ENCODE measurements at places on chromosomes 4 and X. TPM values are rescaled to one million over a fixed set of nuclear protein-coding genes. Genes with fewer than 3 reads are reported as not detected.
A peak's percentile ranks its signal among the peaks of the same experiment; 100 is the strongest.

The ZNF630 gene
- total RNA-seq: 0.46 TPM

GRCh38 chr4:122898370-122899150 is 23.8 kb downstream of the NUDT6 start:
- H3K4me1 ChIP-seq: peaks cover 98% of the 10 kb centered on the region
- H3K4me3 ChIP-seq: peak overlapping the region; percentile 74
- peaks cover 32% of the 10 kb centered on the region for H3K27me3 ChIP-seq
- DNase-seq: peak; percentile 88
- H3K36me3 ChIP-seq: peaks cover 49% of the 10 kb centered on the region
- peak overlapping the region; percentile 81 for H3K27ac ChIP-seq

DNA sequence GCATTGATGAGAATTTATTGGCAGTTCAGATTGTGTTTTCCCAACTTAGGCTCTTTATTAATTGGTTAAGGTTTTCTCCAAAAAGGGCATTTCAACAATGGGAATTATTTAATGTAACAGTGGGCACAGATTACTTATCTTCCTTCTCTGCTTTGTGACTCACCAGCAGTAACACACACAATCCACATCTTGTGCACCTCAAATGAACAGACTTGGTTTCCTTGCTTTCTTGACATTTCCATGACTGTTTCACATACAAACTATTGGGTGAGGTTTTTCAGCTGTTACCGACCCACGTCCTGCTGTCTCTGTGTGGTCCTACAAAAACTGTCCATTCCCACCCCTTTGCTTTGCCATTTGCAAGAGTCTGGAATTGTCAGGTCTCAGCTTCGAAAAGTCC is 38.1 kb downstream of the CCNI start:
- peaks cover 86% of the 10 kb centered on the region for H3K4me1 ChIP-seq
- peaks cover 70% of the 10 kb centered on the region for H3K36me3 ChIP-seq
- peak overlapping the region; percentile 64 for H3K27ac ChIP-seq
- H3K4me3 ChIP-seq: peak overlapping the region; percentile 53
- peaks cover 2% of the 10 kb centered on the region for H3K27me3 ChIP-seq

The CISD2 gene
- 39.7 TPM for total RNA-seq

The HS6ST2 gene
- total RNA-seq: not detected

- no peak overlapping the region for H3K27ac ChIP-seq
- H3K4me1 ChIP-seq: no peaks in the 10 kb centered on the region
- no peak for DNase-seq
These were observed 54.7 kb downstream of the SLITRK4 start for GRCh38 chrX:143581240-143581639.

- no peak overlapping the region for H3K27ac ChIP-seq
- no peak overlapping the region for H3K4me3 ChIP-seq
- no peaks in the 10 kb centered on the region for H3K36me3 ChIP-seq
- H3K27me3 ChIP-seq: no peaks in the 10 kb centered on the region
These were observed 124.2 kb downstream of the GUCY2F start for GRCh38 chrX:109357706-109358105.

DNA sequence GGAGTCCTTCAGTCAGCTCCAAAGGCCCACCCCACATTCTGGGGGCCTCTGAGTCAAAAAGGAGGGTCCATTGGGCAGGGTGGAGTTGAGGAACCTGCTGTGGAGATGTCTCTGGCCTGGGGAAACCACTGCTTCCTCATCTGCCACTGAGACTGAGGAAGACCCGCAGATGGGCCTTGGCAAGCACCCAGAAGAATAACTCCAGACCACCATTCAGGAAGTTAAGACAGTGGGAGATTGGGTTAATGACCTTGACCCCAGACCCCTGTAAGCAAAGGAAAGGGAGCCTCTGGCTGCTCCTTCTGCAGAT is 8.1 kb upstream of the HSD17B10 start:
- DNase-seq: no peak
- peaks cover 7% of the 10 kb centered on the region for H3K4me1 ChIP-seq
- H3K27ac ChIP-seq: no peak overlapping the region
- H3K36me3 ChIP-seq: no peaks in the 10 kb centered on the region
- H3K27me3 ChIP-seq: no peaks in the 10 kb centered on the region
- H3K4me3 ChIP-seq: no peak overlapping the region

The PABPC4L gene
- total RNA-seq: 0.67 TPM

GRCh38 chr4:40656201-40656863 is 26.7 kb upstream of the RBM47 start:
- H3K27me3 ChIP-seq: no peaks in the 10 kb centered on the region

DNA sequence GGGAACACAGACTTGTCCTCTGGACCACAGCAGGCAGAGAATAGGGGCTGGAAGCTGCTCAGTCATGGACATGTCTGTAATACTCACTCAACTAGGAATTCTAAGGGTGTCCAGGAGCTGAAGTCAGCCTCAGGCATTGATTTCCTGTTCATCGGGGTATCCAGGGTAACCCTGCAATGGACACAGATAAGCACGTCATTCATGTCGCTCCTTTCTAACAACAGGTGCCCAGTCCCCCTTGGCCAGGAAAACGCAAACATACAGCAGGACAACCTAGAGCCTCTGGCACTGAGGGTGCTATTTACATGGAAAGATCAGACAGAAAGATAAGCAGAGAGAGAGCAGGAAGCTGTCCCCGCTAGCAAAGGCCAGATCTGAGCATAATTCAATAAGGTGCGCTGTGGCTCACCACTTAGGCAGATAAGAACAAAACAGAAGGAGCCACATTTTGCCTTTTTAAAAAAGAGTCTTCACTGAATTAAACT is 21.3 kb downstream of the QDPR start:
- peaks cover 24% of the 10 kb centered on the region for H3K4me1 ChIP-seq
- DNase-seq: no peak
- H3K27ac ChIP-seq: no peak overlapping the region
- no peak overlapping the region for H3K4me3 ChIP-seq
- H3K27me3 ChIP-seq: no peaks in the 10 kb centered on the region

DNA sequence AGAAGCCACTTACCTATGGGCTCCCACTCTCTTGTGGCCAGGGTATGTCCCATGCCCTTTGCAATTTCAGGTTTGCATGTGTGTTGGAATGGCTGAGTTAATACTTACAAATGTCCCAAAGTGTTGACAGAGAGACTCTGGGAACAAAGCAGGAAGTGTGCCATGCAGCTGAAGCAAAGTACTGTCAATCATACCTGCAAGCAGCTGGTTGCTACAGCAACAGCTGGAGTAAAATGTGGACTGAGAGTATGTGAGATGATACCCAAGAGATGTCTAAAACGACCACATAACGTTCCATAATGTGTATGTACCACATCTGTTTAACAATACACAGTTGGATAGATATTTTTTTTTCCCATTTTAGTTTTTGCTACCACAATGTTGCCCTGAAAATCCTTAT is 82.8 kb upstream of the CAMK2D start:
- no peaks in the 10 kb centered on the region for H3K27me3 ChIP-seq
- H3K36me3 ChIP-seq: 0 out of 2 replicates have a peak, but pooled peaks cover 3% of the 10 kb centered on the region
- H3K27ac ChIP-seq: no peak overlapping the region
- H3K4me3 ChIP-seq: no peak overlapping the region
- H3K4me1 ChIP-seq: peaks cover 31% of the 10 kb centered on the region

- peak; percentile 70 for DNase-seq
- peaks cover 2% of the 10 kb centered on the region for H3K27me3 ChIP-seq
- peak overlapping the region; percentile 48 for H3K27ac ChIP-seq
- peaks cover 46% of the 10 kb centered on the region for H3K4me1 ChIP-seq
- no peak overlapping the region for H3K4me3 ChIP-seq
These were observed 112.9 kb downstream of the AMMECR1 start for GRCh38 chrX:110204986-110205385.

GRCh38 chr4:107592519-107592918 is 127.5 kb downstream of the PAPSS1 start:
- H3K4me1 ChIP-seq: no peaks in the 10 kb centered on the region
- no peak for DNase-seq
- H3K27ac ChIP-seq: no peak overlapping the region
- H3K4me3 ChIP-seq: no peak overlapping the region
- peaks cover 2% of the 10 kb centered on the region for H3K27me3 ChIP-seq
- H3K36me3 ChIP-seq: peaks cover 14% of the 10 kb centered on the region

The TCP11X2 gene
- total RNA-seq: not detected

The DUX4 gene
- total RNA-seq: not detected

GRCh38 chr4:85966373-85966772 is 393.5 kb downstream of the MAPK10 start:
- no peak overlapping the region for H3K4me3 ChIP-seq
- no peaks in the 10 kb centered on the region for H3K27me3 ChIP-seq
- H3K4me1 ChIP-seq: peaks cover 86% of the 10 kb centered on the region
- peaks cover 8% of the 10 kb centered on the region for H3K36me3 ChIP-seq
- no peak for DNase-seq

The DKK2 gene
- total RNA-seq: 0.42 TPM

- no peak overlapping the region for H3K27ac ChIP-seq
- H3K4me1 ChIP-seq: peaks cover 10% of the 10 kb centered on the region
- no peak overlapping the region for H3K4me3 ChIP-seq
- DNase-seq: no peak
These were observed 175.7 kb upstream of the BCOR start for GRCh38 chrX:40273356-40274050.

The FAM9C gene
- not detected for total RNA-seq

The UGT2B7 gene
- not detected for total RNA-seq

The CCDC120 gene
- total RNA-seq: 0.65 TPM

DNA sequence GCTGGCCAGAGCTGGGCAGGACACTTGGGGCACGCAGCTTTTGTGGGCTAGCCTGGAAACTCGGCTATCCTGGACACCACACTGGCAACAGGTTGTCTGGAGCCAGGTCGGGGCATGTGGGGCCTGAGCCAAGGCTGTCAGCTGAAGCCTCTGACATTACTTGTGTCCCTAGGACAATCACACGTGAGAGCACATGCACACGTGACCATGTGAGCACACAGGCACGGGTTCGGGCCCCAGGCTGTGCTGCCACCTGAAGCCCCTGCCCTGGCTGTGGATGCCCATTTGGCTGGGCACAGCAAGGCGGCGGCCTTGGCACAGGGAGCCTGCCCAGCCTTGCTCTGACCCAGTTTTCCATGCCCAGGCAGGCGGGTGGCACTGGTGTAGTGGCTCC is 8.7 kb upstream of the FGFR3 start:
- no peak for DNase-seq
- H3K4me1 ChIP-seq: no peaks in the 10 kb centered on the region
- no peak overlapping the region for H3K4me3 ChIP-seq
- peaks cover 4% of the 10 kb centered on the region for H3K27me3 ChIP-seq
- no peaks in the 10 kb centered on the region for H3K36me3 ChIP-seq

- no peak overlapping the region for H3K4me3 ChIP-seq
- DNase-seq: no peak
These were observed 489.3 kb upstream of the DIPK2B start for GRCh38 chrX:45689971-45690370.

GRCh38 chrX:120751683-120752082 is 121.8 kb upstream of the C1GALT1C1 start:
- peaks cover 37% of the 10 kb centered on the region for H3K4me1 ChIP-seq
- no peak overlapping the region for H3K27ac ChIP-seq
- H3K36me3 ChIP-seq: no peaks in the 10 kb centered on the region
- no peak overlapping the region for H3K4me3 ChIP-seq

DNA sequence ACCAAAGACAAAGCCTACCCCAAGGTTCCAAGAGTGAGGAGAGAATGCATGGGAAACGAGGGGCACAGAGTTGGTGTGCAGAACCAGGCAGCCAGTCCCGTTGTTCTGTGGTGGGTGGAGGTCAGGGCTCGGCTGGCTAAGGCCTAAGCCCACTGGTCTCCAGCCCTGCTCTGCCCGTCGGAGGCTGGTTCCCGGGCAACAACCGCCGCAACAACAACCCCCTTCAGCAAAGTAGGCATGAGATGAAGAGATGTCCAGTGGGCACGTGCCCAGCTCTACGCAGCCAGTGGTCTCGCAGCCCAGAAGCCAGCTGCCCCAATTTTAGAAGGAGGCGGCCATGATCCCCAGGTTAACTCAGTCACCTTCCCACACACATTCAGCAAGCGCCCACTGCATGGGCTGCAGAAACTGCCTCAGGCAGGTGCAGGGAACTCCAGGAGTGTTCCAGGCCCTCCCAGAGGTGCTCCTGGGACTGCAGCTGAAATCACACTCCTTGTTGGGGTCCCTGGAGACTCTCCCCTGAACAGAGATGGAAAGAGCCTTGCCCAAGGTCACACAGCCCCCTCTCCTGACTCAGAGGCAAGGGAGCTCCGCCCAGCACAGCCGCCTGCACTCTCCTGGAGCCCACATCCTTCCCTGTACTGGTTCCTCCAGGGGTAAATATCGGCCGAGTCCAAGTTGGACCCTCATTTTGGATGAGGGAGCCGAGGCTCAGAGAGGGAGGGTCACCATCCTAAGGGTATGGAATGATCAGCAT is 25.4 kb upstream of the HTRA3 start:
- no peaks in the 10 kb centered on the region for H3K4me1 ChIP-seq
- DNase-seq: no peak
- H3K4me3 ChIP-seq: no peak overlapping the region
- H3K36me3 ChIP-seq: no peaks in the 10 kb centered on the region
- no peak overlapping the region for H3K27ac ChIP-seq

DNA sequence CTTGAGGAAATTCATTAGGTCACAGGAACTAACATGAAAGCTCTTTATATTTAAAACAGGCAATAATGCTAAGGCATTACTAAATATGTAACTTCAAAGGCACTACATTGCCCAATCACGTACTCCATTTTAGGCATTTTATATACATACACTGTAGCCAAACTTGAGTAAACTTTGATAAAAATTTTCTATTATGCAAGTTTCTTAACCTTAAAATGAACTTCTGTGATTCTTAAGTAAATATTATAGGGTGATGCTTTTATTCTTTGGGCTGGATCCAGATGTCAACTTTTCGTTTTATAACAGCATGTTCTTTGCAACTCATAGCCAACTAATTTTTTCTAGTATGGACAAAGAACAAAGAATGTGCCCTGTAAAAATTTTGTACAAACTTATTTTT is 28.3 kb upstream of the MAP9 start:
- DNase-seq: no peak
- no peaks in the 10 kb centered on the region for H3K36me3 ChIP-seq
- H3K4me1 ChIP-seq: no peaks in the 10 kb centered on the region
- H3K27me3 ChIP-seq: peaks cover 3% of the 10 kb centered on the region

DNA sequence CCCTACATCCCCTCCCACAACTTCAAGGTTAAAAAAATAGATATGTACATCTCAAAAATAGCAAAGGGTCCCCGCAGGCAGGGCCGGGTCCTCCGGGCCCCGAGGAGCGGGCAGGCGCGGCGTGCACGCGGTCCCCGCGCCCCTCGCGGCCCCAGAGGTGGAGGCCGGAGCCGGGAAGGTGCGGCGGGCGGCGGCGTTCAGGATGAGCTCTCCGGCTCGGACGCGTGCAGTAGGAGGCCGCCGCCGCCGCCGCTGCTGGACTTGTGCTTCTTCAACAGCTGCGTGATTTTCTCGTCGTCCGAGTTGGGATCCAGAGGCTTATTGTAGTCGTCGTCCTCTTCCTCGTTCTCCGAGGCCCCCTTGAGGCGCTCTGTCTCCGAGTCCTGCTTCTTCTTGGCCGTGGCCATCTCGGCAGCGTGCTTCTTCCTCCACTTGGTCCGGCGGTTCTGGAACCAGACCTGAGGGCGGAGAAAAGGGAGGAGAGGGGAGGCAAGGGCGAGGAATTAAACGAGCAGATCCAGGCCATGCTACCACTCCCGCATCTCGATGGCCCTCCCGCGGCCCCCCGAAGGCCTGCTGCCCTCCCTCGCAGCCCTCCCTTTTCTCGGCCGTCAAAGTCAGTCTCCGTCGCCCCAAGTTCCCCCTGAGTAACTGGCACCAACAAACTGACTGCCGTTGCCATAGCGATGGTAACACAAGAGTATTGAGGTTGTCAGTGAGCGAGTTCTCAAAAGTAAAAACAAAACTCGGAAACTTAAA is 5.8 kb downstream of the NKX6-1 start:
- H3K27me3 ChIP-seq: peaks cover 53% of the 10 kb centered on the region
- H3K4me3 ChIP-seq: peak overlapping the region; percentile 73
- peaks cover 10% of the 10 kb centered on the region for H3K4me1 ChIP-seq
- peak; percentile 9 for DNase-seq
